Activated T-helper 2 cell treated with anti-CD3 and anti-CD28 coated beads, Interferon-gamma antibody, Interleukin-2, Interleukin-4, amounts not matched to agents 10 μg/mL and 5 μg/mL and 100 μg/mL, durations not matched to agents 14 hours and 24 hours and 36 hours (primary cell): ENCODE measurements at places on chromosomes 2 and 18. TPM values are rescaled to one million over a fixed set of nuclear protein-coding genes. Genes with fewer than 3 reads are reported as not detected.

KCNS3 gene
- total RNA-seq: 0.16 and 0.48 TPM in 2 replicates

DNA sequence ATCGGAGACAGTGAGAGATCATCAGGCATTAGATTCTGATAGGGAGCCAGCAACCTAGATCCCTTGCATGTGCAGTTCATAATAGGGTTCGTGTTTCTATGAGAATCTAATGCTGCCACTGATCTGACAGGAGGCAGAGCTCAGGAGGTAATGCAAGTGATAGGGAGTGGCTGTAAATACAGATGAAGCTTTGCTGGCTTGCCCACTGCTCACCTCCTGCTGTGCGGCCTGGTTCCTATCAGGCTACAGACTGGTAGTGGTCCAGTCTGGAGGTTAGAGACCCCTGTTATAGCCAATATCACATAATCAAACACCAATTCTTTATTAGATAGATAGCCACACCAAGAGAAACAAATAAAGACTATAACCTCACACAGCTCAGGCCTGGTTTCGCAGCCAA lies 51.0 kb upstream of the NBEAL1 start:
- DNase-seq: no peak
- H3K36me3 ChIP-seq: peaks cover 11% of the 10 kb centered on the region
- H3K4me1 ChIP-seq: peaks cover 6% of the 10 kb centered on the region
- no peaks in the 10 kb centered on the region for H3K27me3 ChIP-seq
- H3K4me3 ChIP-seq: no peak overlapping the region

DNA sequence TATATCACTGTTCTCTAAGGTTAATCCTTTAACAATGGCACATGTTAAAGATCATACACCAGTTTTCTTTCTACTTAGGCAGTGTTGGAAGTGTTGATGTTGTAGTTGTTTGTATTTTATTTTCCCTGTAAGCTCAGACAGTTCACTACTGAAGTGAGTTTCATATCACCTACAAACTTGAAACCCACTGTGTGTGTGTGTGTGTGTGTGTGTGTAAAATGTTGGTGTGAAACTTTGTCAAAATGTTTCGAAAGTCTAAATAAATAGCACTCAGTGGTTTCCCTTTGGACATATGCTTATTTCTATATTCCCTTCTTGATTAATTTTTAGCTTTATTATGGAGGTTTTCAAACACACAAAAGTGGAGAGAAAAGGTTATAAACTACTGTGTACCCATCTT lies 79.8 kb upstream of the CAVIN2 start:
- H3K4me1 ChIP-seq: no peaks in the 10 kb centered on the region
- no peaks in the 10 kb centered on the region for H3K27me3 ChIP-seq
- no peak overlapping the region for H3K27ac ChIP-seq
- H3K36me3 ChIP-seq: no peaks in the 10 kb centered on the region
- DNase-seq: no peak

DNA sequence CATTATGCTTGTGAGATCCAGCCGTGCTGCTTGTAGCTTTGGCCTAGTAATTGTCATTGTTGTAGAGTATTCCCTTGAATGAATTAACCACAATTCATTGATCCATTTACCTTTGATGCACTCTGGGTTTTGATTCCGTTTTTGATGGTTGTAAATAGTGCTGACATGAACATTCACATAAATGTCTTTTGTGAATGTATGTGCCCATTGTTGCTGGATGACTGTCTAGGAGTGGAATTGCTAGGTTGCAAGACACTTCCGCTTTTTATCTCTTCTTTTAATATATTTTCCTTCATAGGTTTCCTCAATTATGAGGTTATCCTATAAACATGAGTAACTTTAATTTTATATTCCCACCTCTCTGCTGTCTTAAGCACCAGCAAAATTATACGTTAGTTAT lies 104.8 kb upstream of the CCDC68 start:
- peaks cover 6% of the 10 kb centered on the region for H3K27me3 ChIP-seq
- no peak overlapping the region for H3K4me3 ChIP-seq
- no peak overlapping the region for H3K27ac ChIP-seq
- H3K4me1 ChIP-seq: no peaks in the 10 kb centered on the region
- no peaks in the 10 kb centered on the region for H3K36me3 ChIP-seq

DNA sequence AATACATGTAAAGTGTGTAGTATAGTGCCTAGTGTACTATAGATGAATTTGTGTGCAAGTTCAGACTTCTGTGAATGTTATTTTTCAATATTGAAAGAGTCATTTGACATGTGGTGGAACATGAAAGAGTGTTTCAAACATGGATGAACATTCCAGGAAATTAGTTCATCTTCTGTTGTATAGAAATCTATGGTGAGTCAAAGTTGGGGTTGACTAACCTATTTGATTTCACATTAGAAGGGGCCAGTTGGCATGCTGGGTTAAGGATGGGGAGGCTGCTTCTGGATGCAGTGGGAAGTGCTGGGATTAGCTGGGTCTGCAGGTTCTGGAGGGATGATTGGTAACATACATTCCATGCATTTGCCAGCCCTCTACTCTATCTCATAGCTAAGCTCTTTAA lies 50.6 kb downstream of the LYPD6B start:
- peaks cover 39% of the 10 kb centered on the region for H3K27me3 ChIP-seq
- no peak overlapping the region for H3K27ac ChIP-seq

FTCDNL1 gene
- 1.7 and 2.6 TPM in 2 replicates for total RNA-seq

RMDN2 gene
- 0.89 and 1.6 TPM in 2 replicates for total RNA-seq

GRCh38 chr18:5481621-5482020 lies 62.2 kb downstream of the EPB41L3 start:
- H3K36me3 ChIP-seq: no peaks in the 10 kb centered on the region
- no peak overlapping the region for H3K4me3 ChIP-seq
- H3K27me3 ChIP-seq: no peaks in the 10 kb centered on the region
- no peak for DNase-seq
